ENCODE measurements at places on chromosomes 3 and 15.

GRCh38 chr15:45113380-45113990, 487 bp downstream of the DUOX2 start:
- DNase-seq, result no peak

DNA sequence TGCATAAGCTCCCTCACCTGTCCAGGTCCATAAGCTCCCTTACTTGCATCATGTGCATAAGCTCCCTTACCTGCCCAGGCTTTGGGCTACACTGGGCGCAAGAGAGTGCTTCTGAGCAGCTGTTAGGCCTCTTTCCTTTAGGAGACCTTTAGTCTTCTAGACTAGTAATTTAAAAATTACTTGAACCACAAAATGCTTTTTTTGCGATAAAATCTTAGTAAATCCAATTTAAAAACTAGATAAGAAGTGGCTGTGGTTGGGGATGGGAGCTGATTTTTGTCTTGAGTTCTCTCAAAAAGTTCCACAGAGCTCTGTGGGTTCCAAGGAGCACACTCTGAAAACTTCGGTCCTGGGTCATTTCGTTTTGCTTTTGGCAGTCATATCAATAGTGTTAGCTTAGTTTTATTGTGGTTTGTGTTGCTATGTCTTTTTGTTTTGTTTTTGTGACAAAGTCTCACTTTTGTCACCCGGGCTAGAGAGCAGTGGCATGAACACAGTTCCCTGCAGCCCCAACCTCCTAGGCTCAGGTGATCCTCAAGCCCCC, 6.7 kb downstream of the CEMIP start:
- no peak for DNase-seq

GRCh38 chr3:171374260-171374659, 85.9 kb downstream of the TNIK start:
- no peak for DNase-seq

DNA sequence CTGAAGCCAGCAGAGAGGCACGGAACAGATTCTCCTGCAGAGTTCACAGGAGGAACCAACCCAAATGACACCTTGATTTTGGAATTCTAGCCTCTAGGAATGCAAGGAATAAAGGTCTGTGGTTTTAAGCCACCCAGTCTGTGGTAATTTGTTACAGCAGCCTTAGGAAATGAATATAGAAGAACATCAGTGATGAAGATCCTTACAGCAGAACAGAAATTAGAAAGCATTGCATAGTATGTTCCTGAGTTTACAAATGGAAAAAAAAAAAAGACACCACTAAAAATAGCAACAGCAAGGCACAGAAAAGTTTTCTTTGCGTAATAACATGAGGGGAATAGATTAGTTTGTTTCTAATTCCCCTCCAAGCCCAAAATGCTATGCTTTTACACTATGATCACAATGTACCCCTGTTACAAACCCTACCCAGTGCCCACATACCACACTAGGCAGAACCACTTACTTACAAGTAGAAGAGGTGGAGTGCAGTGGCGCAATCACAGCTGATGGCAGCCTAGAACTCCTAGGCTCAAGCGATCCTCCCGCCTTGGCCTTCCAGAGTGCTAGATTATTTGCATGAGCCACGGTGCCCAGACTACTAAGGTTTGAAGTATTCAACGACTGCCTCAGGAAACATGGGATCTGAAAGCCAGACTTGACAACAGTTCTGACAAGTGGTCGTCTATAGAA, 84.3 kb downstream of the SHQ1 start:
- no peak for DNase-seq

- peak; percentile 84 for DNase-seq
These were observed 335.2 kb upstream of the CTDSPL start for GRCh38 chr3:37526511-37526910.

Measured in fibroblast of mammary gland (primary cell).